ENCODE measurements at places on chromosomes 1 and 21.
A peak's percentile ranks its signal among the peaks of the same experiment; 100 is the strongest.

- DNase-seq: no peak
Observed at GRCh38 chr1:217562229-217562878, 68.5 kb downstream of the GPATCH2 start.

- DNase-seq: no peak
Observed at GRCh38 chr1:181768211-181768929, 285.1 kb downstream of the CACNA1E start.

GRCh38 chr1:215055281-215055935 is 27.1 kb upstream of the KCNK2 start:
- peak; percentile 15 for DNase-seq

GRCh38 chr1:39738622-39739366 is at the start of gene PPIE:
Gene PPIE (plus strand): TSS chr1:39738882. CDS start chr1:39738901, 19 bp downstream.
- peak; percentile 100 for DNase-seq

DNA sequence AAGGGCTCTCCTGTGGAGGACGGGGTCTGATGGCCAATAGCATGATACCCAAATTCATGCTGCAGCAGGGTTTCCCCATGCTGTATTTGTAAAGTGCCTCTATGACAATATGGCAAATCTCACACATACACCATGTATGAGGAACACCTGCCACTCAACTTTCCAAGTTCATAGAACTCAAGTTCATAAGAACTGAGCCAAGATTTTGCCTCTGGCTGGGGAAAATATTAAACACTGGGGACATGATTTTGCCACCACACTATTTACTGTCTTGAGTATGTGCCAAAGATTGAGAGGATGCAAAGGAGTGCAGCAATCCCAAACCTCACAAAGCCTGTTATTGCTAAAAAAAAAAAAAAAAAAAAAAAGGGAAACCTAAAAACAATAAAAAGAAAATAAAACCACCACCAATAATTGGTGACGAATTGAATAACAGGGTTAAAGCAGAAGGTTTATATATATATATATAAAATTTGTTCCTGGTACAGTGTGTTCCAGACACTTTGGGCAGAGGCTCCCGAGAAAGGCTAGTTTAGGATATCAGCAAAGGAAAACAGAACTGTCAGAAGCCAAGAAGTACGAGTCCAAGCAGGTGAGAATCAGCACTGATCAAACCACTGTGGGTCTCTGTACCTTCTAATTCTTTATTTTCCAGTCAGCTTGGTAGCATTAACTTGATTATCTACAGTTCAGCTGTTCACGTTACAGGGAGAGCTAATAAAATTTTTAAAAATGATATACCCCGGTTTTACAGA is 24.3 kb downstream of the ZBTB21 start:
- DNase-seq: no peak

DNA sequence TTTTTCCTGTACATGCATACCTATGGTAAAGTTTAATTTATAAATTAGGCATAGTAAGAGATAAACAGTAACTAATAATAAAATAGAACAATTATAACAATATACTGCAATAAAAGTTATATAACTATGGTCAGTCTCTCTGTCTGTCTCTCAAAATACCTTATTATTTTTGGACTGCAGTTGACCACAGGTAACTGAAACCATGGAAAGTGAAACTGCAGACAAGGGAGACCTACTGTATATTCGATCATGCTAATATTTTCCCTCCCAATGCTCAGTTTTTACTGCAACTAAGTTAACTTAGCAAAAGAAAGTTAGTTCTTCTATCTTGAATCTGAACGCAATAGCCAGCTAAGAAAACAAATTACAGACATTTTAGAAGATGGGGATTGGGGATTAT is 12.3 kb upstream of the DHX9 start:
- no peak for DNase-seq

- no peak for DNase-seq
Observed at GRCh38 chr21:18819507-18819906, 415.9 kb upstream of the TMPRSS15 start.

DNA sequence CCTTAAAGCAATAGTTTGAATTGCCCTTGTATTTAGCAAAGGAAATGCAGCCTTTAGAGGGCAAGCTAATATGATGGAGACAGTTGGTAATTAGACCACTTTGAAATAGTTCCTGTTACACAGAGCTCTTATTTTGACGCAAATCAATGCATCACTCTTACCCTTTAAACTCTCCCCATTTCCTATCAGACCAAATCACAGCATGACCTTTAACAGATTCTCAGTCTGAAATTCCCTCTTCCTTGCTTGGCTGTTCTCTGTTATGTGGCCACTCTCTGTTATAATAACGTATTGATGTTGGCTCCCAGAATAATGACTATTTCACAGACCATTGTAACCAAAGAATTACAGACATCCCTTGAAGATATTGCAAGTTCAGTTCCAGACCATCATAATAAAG is 66.9 kb upstream of the NGF start:
- no peak for DNase-seq

DNA sequence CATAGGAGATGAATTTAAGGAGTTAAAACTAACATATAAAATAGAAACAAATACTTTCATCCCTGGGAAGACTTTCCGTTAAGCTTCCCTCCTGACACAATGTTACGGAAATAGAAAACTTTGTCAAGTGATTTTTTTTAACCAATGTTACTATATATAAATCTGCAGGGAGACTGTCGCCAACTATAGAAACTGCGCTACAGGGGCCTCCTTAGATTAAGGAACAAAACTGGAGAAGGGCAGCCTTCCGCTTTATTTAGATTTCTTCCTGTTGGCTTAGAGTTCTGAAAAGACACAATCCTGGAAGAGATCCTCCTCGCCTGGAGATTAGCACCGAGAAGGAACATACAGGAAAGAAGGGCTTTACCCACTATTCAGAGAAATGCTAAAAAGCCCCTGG is 1.5 kb downstream of the MGST3 start:
- DNase-seq: no peak

- DNase-seq: no peak
Observed at GRCh38 chr1:32187850-32188249, 8.4 kb downstream of the TXLNA start.

DNA sequence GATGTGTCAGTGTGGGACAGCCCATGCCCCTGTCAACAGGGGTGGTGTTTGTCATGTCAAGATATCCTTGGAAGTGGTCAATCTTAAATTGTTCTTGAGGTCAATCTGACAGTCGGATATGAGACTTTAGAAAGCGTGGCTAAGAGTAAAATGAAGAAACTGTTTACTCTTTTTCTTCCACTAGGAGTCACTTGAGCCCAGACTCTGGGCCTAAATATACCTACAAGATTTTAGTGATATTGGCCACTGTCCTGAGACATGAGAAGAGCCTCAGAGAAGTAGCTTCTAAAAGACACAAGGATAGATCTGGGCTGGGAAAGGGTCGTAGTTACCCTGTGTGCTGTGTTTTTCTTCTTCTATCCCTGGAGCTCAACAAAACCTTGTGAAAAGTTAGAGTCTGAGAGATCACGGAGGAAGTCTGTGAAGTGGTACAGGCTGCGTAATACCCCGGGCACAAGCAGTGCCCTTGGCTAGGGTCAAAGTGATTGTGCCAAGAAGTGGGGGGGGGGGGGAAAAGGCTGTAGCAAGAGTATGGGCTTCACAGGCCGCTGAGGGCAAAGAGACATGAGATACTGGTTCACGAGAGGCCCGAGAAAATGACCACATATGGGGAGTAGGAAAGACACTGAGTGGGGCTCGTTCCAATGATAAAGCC is 355.2 kb upstream of the GREM2 start:
- no peak for DNase-seq

- no peak for DNase-seq
Observed at GRCh38 chr21:35071347-35071746, 22.2 kb upstream of the RUNX1 start.

DNA sequence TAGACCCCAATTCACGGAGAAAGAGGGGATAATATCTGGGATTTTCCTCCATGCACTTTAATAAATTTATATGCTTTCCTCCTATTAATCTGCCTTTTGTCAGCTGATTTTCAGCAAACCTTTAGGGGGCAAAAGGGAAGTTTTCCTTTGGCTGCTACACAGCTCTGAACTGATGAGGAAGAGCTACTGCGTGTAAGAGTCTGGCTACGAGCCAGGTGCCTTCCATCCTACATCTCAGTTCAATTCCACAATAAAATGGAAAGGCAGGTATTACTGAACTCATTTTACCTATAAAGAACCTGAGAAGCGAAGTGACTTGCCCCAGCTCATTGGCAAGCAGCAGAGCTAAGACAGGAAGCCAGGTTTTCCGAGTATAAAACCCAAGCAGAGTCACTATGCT is 28.3 kb upstream of the ZNF326 start:
- no peak for DNase-seq

- DNase-seq: no peak
Observed at GRCh38 chr21:31182231-31183140, 144.2 kb upstream of the KRTAP19-8 start.

- no peak for DNase-seq
Observed at GRCh38 chr1:78497201-78497600, 6.4 kb downstream of the PTGFR start.

- no peak for DNase-seq
Observed at GRCh38 chr1:203645996-203646395, 19.4 kb downstream of the ATP2B4 start.

- peak; percentile 53 for DNase-seq
Observed at GRCh38 chr1:14094611-14095400, 394.8 kb downstream of the PRDM2 start.

DNA sequence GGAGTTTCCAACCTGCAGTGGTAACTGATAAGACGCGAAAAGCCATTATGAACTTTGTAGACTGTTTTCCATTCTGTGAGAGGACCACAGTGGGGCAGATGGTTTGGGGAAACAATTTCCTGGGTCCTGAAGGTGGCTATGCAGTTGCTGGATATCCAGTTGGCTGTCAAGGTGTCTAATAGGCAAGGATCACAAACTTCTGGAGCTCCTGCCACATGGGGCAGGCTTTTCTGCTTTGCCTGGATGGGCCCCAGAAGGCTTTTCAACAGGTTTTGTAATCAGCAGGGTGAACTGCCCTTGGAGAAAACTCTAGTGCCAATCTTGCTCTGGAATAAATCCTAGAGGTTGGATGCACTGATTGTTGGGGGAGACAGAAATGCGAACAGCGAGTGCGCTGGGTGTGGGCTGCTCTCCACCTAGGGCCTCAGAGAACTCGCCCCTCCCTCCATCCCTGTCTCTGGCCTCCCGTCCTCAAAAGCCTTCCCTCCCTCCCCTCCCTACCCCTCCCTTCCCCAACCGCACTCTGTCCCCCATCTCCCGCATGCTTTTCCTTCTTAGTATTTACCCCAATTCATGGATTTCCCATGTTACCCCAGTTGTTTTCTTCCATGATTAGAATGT is 210.3 kb upstream of the USP24 start:
- no peak for DNase-seq

DNA sequence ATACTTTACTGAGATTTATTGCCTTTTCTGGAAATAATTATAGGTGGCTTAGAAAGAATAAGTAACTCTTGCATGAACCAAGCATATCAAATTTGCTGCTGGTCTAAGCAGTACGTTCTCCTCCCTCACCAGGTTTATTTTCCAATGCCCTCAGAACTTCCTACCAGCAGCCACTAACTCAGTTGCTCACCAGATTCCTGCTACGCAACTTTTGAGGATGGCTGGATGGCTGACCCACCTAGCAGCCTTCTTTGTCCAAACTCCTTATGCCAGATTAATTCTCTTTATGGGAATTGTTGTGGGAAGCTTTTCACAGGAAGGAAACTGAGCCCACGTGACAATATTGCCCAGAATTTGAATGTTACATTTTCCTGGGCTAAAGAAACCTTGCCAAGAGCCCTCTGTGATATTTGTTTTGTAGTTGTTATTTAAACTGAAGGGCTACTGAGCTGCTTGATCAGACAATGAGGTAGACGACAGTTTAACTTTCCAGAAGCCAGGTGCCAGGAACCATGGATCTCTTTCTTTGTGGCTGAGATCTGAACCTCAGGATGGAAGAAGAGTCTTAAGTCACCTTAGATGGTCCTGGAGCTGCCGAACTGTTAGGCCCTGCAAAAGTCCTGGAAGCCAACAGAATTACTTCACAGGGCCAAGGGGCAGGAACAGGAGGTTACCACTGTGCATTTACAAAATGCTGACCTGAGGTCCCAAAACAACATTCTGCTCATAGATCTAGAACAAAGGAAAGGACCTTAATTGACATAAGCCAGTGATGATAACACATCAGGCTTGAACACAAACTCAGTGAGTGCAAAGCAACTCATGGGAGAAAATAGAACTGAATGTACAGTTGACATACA is 85.5 kb upstream of the ATP1A1 start:
- no peak for DNase-seq

DNA sequence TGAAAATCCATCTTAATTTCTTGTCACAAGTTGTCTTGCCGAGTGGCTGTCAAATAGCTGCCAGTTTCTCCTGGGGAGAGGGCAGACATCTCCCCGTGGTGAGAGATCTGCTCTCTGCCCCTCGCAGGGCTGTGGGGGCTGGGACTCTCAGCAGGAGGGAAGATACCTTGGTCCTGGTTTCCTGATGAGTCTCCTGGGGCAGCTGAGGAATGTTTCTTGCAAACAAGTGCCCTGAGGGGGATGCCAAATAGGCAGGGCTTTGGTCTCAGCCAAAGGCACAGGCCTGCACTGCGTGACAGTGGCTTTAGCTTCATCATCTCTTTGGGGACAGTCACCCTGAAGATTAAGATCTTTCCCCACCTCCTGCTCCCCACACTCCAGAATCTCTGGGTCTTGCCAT is 40.9 kb downstream of the SYT6 start:
- no peak for DNase-seq

DNA sequence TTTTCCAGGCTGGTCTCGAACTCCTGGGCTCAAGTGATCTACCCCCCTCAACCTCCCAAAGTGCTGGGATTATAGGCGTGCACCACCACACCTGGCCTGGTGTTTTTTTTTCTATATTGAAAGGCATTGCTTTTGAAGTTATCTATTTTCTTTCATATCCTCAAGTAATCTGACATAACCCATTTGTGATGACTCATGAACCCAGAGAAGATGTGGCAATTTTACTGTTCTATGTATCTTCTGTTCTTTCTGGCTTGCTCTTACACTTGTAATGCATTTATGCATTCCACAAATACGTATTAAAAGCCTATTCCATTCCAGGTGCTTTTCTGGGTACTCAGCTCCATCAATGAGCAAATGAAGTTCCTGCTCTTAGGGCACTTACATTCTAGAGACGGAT is 29.9 kb upstream of the ERRFI1 start:
- no peak for DNase-seq

DNA sequence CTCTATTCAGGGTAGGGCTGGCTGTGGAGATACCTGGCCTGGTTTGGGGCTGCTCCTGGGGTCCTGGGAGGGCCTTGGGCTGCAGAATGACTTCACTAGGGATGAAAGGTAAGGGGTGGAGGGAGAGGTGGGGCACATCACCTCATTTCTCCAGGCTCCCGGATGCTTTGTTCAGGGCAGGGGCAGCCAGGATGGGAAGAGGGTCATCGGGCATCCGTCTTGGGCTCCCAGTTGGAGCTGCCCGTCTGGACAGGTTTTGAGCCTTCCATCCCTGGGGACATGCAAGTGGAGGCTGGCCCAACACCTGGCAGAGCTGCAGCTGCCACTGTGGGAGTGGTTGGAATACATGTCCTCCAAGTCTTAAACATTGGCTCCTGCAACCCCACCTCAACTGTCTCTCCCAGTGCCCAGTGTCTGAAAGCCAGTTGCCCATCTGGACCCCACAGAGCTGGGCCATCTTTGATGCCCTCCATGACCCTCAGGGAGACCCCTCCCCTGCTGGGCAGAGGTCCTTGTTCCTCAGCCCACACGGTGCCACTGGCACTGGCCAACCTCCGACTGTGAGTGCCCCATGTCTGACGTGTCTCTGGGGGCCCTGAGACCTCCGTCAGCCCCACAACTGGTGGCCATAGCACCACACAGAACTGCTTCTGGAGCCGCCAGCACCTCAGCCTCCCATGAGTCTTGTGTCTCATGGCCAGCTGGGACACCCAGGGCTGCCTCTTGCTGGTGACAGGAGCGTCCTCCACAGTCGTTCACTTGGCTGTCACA is 52.8 kb downstream of the TRIM11 start:
- no peak for DNase-seq

GRCh38 chr1:225747566-225747965 is 30.1 kb upstream of the SRP9 start:
- no peak for DNase-seq
